Right hindlimb (tissue), 1 donor: ENCODE measurements at places on chromosomes 4 and X.

DNA sequence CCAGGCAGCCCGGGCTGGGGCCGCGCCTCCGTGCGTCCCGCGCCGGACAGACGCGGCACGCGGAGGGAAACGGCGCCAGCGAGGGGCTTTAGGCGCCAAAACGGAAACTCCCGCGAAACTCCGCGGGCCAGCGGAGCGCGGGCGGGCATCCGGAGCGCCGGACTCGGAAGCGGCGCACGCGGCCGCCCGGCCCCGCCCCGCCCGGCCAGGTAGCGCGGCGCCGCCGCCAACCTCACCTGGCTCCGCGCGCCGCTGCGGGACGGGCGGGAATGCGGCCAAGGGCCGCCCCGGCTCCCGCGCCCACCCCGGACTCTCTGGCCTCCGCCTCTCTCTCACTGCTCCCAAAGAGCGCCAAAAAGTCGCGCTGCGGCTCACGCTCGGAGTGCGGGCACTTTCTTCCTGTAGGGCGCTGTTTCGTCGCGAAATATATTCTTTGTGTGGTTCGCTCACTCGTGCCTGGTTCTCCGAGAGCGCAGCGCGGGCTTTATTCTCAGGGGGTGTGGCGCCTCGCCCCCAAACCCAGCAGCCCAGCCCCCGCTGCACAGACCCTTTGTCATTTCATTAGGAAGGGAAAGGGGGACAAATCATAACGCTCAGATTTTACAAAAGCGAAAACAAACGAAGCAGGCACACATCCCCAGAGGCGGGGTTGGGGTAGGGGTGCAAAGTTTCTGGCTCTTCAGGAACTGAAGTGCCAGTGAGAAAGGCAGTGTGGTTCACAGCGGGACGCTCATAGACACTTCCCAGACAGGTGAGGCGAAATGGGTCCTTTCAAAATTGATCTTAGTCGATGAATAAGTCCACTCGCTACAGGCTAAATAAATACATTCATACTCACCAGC is 961 bp upstream of the MBNL3 start:
- DNase-seq = peak; percentile 44

- DNase-seq = no peak
These were observed 5.5 kb upstream of the TRIM2 start for GRCh38 chr4:153198719-153199118.

DNA sequence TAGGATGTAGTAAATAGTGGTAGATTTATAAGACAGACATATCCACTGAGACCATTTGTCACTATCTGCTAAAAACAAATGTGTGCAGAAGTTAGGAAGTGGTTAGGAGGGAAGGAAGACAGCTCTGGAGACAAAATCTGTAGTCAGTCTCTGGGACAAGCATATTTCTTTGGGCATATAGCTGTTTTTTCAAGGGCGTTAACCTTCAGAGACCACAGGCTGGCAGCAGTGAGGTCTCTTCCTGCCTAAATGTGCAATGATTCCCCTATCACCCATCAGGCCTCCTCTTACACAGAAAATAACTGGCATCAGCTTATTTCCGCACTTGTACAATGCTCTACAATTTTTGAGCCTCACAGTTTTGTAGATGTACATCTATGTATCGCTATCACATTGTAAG is 6.5 kb downstream of the TMEM150C start:
- no peak for DNase-seq

DNA sequence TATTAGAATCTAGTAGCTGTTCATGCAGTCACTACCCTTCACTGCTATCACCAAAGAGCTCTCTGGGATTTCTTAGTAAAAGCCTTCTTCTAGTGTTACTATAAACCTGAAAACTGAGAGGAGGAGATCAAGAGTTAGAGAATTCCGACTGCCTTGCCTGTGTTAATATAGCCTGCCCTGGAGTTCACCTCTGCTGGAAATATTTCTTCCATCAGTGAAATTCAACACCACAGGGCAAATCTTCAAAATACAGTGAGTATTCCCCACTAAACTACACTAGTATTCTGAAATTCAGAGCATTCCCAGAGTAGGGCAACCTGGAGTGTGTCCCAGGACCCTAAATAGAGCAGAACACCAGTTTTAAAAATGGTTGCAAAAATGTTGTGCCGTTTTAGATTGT is 301.1 kb downstream of the ARHGAP24 start:
- peak; percentile 24 for DNase-seq

GRCh38 chr4:113591982-113592381 is 169.6 kb downstream of the CAMK2D start:
- no peak for DNase-seq

GRCh38 chr4:4308800-4309441 is 18.9 kb downstream of the ZBTB49 start:
- DNase-seq = no peak

GRCh38 chr4:137125011-137125410 is 407.3 kb downstream of the PCDH18 start:
- no peak for DNase-seq

DNA sequence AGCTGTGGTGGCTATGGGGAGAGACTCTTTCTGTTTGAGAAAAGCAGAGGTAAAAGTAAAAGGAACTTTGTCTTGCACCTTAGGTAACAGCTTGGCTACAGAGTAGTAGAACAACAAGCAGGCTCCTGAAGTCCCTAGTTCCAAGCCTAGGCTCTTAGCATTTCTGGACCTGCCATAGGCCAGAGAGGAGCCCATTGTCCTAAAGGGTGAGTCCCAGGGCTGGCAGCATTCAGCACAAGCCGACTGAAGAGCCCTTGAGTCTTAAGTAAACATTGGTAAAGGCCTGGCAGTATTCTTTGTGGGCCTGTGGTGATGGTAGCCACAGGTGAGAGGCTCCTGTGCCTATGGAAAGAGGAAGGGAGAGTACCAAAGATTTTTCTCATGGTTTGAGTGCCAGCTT is 38.2 kb downstream of the CSN3 start:
- no peak for DNase-seq

DNA sequence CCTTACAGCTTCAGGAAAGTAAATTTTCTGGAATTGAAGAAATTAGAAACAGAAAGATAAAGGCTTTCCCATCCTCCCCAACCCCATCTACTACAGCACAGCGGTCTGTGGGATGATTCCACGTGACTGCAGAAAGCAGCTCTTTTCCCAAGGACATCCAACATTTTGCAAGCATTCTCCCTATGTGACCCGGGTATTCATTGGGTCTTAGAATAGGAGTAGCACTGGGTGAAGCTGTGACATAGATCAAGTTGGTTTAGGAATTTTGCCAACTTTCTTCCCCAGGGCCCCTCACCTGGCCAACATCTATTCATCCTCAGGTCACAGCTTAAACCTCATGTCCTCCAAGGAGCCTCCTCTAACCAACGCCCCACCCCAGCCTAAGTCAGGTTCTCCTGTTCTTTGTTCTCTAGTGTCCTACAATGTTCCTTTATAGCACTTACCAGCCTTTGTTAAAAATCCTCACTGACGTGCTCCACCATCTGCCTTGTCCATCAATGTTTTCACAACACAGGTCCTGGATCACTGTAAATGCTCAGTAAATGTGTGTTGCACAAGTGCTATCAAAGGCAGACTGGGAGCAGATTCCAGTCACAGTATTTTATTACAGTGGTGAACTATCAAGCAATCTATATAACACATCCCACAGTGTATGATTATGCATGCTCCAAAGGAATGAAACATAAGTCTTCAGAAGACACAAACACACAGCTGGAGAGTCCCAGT is 80.9 kb upstream of the MTM1 start:
- no peak for DNase-seq

DNA sequence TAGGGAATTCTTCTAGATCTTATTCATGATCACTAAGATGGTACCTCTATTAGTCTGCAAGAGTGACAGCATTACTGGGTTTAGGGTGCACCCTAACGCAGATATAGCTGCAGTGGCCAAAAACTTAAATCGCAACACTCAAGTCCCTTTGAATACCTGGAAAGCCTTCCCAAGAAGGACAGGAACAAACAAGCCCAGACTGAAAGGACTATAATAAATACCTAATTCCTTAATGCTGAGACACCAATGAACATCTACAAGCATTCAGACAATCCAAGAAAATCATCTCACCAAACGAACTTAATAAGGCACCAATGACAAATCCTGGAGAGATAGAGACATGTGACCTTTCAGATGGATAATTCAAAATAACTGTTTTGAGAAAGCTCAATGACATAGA is 74.9 kb upstream of the PDHA2 start:
- no peak for DNase-seq

GRCh38 chr4:188221090-188221489 is 81.8 kb downstream of the TRIML1 start:
- DNase-seq = no peak

GRCh38 chrX:13198056-13198761 is 121.6 kb downstream of the ATXN3L start:
- DNase-seq = peak; percentile 27

DNA sequence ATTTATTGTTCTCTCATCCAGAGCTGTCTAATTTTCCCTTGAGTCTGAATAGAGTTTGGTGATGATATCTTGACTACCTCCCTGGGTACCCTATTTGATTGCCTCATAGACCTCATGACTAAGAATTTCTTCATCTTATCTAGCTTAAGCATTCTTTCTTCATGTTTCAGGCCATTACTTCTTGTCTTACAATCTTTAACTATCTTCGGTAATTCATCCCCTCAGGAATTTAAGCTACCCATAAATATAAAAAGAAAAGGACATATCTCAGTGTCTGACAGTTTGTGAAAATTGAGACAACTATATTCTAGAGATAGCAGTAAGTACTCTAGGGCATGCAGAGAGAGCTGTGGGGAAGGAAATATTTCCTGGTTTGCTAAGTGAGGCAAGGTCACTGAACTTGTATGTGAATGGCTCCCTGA is 466.1 kb upstream of the GRID2 start:
- no peak for DNase-seq

DNA sequence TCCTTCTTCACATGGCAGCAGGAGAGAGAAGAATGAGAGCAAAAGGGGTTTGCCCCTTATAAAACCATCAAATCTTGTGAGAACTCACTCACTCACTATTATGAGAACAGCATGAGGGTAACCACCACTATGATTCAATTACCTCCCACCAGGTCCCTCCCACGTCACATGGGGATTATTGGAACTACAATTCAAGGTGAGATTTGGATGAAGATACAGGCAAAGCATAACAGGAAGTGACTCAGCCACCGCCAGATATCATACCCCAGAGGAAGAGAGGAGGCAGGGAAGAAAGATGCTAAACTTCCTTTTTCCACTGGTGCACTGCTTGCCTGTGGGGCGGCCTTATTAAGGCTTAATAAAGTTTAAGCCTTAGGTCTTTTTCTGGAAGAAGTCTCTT is 766.1 kb downstream of the KCTD8 start:
- DNase-seq = no peak

GRCh38 chr4:153207567-153207966 is 3.3 kb downstream of the TRIM2 start:
- no peak for DNase-seq

DNA sequence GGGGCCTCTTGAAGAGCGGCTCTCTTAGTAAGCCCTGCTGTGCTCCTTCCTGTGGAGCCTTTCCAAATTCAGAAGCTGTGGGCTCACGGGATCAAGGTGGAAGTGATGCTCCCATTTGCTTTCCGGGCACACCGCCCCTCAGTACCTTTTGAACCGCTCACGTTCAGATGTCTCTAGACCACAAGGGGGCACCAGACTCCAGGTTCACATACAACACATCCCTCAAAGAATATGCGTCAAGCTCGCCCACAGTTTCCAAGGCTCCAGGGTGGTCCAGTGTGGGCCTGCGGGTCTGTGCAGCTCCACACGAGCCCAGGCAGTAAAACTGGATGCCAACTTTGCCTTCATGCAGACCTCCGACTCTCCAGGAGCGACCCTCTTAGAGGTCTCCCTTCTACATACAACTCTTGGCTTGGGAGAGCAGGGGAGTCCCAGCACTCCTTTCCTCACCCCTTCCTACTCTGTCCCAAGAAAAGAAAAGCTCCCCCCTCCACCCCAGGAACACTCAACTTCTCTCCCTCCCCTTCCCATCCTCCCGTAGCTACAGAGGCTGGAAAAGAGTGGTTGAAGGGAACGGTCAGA is 11.0 kb downstream of the SUPT20HL1 start:
- peak; percentile 61 for DNase-seq

- DNase-seq = no peak
These were observed 904.9 kb upstream of the AGA start for GRCh38 chr4:178347111-178347510.

DNA sequence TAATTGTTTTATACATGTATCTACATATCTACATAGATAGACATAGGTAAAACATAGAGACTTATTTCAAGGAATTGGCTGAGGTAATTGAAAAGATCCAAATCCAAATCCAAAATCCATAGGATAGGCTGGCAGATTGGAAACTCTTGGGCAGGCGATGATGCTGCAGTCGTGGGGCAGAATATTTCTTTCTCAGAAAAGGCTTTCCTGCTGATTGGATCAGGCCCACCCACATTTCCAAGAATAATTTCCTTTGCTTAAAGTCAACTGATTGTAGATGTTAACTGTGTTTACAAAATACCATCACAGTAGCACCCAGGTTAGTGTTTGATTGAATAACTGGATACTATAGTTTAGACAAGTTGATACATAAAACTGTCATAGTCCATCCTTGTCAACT is 27.2 kb downstream of the STIM2 start:
- DNase-seq = no peak

GRCh38 chr4:25399510-25399909 is 22.4 kb downstream of the ANAPC4 start:
- no peak for DNase-seq

DNA sequence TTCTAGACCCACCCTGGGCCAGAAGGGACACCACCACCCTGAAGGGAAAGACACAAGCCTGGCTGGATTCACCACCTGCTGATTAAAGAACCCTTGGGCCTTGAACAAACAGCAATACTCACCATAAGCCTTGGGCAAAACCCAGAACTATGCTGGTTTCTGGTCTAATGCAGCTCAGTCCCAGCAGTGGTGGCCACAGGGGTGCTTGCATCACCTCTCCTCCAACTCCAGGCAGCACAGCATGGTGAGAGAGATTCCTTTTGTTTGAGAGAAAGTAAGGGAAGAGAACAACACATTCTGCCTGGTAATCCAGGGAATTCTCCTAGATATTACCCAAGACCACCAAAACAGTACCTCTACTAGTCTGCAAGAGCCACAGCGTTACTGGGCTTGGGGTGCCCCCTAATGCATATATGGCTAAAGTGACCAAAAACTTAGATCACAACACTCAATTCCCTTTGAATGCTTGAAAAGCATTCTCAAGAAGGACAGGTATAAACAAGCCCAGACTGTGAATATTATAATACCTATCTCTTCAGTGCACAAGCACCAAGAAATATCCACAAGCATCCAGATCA is 25.7 kb downstream of the RNF128 start:
- no peak for DNase-seq

- DNase-seq = no peak
These were observed 68.1 kb downstream of the MAML3 start for GRCh38 chr4:140085881-140086280.

- no peak for DNase-seq
These were observed 439.5 kb downstream of the NAF1 start for GRCh38 chr4:162727232-162727631.

DNA sequence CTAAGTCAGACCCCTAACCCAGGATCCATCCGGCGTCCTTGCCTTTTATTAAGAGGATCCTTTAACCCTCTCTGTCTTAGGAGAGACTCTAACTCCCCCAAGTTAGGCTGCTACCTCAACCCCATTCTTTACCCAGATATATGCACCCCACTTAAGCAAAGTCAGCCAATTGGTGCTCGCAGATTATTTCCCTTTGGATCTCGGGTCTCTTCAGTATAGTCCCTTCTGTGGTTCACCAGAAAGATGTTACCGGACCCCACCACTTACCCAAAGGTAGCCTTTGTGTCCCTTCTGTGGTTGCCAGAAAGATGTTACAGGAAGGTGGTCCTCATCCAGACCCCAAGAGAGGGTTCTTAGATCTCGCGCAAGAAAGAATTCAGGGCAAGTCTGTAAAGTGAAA is 212.9 kb upstream of the GRID2 start:
- no peak for DNase-seq

GRCh38 chr4:128468123-128468989 is 180.7 kb upstream of the PGRMC2 start:
- peak; percentile 64 for DNase-seq
